ENCODE measurements at places on chromosomes 16 and 17.

DNA sequence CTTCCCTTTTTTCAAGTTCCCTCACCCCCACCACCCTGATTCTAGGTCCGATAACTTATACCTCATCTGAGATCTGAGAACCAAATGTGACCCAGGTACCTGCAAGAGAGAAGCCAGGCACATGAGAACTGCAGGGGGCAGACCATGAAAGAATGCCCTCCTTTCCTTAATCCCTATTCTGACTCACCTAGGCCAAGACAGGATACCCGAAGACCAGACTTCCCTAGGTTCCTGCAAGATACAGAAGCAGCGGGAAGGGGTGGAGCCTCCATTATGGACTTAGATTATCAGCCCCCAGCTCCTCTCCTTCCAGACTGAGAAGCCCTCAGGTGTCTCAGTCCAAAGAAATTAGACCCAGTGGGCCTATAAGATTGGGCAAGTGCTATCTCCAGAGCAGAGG, 2.1 kb downstream of the KCNAB3 start:
- DNase-seq: no peak

GRCh38 chr16:24544640-24545039, 5.3 kb downstream of the RBBP6 start:
- DNase-seq: no peak

- no peak for DNase-seq
Measured at GRCh38 chr17:48352630-48353029, 77.4 kb downstream of the SKAP1 start.

GRCh38 chr17:19292377-19292711, 55.2 kb downstream of the EPN2 start:
- DNase-seq: no peak

DNA sequence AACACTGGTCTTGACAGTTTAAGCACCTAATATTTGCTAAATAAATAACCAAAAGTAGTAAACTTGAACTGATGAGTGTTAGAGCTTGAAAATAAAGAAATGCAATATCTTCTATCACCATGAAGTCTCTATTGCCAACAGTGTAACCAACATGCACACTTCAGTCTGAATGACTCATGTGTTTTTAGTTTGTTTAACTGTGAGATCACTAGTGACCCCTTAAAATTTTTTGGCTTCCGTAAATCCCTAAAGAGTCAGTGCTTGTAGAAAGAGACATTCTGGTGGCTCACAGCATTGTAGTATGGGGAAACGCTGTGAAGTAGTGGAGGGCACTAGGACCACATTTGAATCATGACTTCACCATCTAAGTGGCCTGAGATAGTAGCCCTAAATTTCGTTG, 341.1 kb downstream of the PMP22 start:
- no peak for DNase-seq

- DNase-seq: no peak
Measured at GRCh38 chr16:67648088-67648763, 3.3 kb downstream of the CARMIL2 start.

GRCh38 chr16:3511286-3512180, 10.7 kb downstream of the CLUAP1 start:
- DNase-seq: no peak

DNA sequence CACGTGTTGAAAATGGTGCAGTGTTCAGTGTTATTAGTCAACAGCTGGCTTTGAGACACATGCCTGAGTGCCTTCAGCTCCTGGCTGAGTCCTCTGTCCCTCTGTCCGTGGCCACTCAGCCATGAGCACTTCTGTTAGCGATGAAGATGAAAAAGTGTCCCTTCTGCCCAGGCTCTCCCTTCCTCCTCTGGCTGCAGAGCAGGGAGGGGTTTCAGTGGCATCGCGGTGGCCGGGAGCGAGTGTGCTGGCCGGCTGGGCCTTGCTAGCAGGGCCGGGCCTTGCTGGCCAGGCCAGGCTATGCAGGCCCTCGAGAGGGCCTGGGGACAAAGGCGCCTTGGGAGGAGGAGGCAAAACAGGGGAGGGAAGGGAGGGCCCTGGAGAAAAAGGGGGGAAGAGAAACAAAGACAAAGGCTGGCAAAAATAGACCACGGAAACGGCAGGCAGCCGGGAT, 47.7 kb downstream of the CMIP start:
- no peak for DNase-seq

DNA sequence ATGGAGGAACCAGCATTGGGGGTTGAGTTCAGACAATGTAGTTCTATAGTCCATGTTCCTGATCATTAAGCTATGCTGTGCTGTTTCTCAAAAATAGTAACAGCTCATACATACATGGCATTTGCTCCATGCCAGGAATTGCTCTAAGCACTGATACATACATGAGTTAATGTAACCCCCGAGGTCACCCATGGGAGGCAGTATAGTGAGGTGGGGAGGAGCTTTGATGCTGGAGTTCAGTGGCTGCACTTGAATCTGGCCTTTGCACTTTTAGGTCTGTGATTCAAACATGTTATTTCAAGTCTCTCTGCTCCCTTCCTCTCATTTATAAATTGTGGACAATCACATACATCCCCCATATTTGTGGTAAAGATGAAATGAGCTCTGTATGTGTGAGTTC, 223.1 kb upstream of the WSB1 start:
- DNase-seq: no peak

Measured in cortex of kidney (tissue), 1 donor.